ENCODE measurements at places on chromosomes 3 and 15. TPM values are rescaled to one million over a fixed set of nuclear protein-coding genes. Genes with fewer than 3 reads are reported as not detected.
A peak's percentile ranks its signal among the peaks of the same experiment; 100 is the strongest.

GRCh38 chr3:196684548-196685407 lies 27.3 kb downstream of the CEP19 start:
- no peak overlapping the region for H3K4me3 ChIP-seq
- no peaks in the 10 kb centered on the region for H3K27me3 ChIP-seq
- no peaks in the 10 kb centered on the region for H3K36me3 ChIP-seq
- peaks cover 14% of the 10 kb centered on the region for H3K4me1 ChIP-seq
- H3K27ac ChIP-seq, result no peak overlapping the region

- no peak for DNase-seq
- no peak overlapping the region for H3K4me3 ChIP-seq
- 0 out of 2 replicates have a peak, but pooled peaks cover 3% of the 10 kb centered on the region for H3K36me3 ChIP-seq
- H3K27me3 ChIP-seq, result no peaks in the 10 kb centered on the region
- H3K27ac ChIP-seq, result no peak overlapping the region
These were observed 1005.9 kb upstream of the CFAP20DC start for GRCh38 chr3:60055765-60056164.

The LRRC2 gene
- 7.1 TPM for total RNA-seq

DNA sequence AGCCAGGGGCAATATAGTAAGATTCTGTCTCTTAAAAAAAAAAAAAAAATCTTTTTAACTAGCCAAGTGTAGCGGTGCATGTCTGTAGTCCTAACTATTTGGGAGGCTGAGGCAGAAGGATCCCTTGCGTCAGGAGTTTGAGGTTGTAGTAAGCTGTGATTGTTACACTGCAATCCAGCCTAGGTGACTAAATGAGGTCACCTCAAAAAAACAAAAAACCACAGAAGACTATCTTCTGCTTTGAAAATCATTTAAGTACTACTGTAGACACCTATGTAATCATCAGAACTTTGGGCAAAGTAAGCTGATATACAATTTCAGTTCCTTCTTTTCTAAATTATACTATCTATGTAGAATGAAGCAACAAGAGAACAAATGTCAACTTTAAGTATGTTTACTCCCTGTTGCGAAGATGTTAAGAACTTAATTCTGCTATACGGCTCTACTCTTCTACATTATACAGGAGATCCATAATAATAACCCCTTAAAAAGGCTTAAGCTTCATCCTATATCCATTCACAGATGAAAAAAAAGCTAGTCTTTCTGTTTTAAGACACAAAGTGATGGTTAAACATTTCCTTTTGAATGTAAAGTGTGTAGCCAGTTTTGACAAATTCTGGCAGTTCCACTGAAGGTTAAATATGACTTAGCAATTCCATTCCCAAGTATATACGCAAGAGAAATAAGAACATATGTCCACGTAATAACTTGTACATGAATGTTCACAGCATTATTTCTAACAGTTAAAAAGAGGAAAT lies 15.2 kb downstream of the DAZL start:
- no peak for DNase-seq
- H3K4me1 ChIP-seq, result no peaks in the 10 kb centered on the region
- H3K4me3 ChIP-seq, result no peak overlapping the region
- no peaks in the 10 kb centered on the region for H3K36me3 ChIP-seq
- no peak overlapping the region for H3K27ac ChIP-seq

The CDV3 gene
- 119 TPM for total RNA-seq

The ALAS1 gene
- total RNA-seq, result 37.7 TPM

The TMEM87A gene
- 38.8 TPM for total RNA-seq

DNA sequence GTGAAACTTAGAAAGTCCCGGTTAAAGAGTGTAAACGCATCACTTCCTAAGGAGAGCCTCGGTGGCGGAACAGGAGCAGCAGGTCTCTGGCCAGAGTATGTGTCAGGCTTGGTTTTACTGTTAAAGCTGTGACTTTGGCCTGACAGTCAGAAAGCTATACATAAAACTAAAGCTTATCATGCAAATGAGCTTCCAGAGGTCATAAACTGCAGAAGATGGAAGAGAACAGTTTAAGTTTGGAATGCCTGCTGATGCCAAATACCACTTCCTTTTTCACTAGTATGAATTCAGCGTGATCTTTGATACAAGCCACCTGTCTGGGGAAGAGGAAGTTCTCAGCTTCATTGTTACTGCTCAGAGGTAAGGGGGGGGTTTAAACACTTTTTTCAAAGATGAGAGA lies 125.1 kb upstream of the CTDSPL start:
- no peaks in the 10 kb centered on the region for H3K36me3 ChIP-seq
- no peak overlapping the region for H3K4me3 ChIP-seq
- H3K27ac ChIP-seq, result no peak overlapping the region
- H3K4me1 ChIP-seq, result no peaks in the 10 kb centered on the region
- no peak for DNase-seq
- no peaks in the 10 kb centered on the region for H3K27me3 ChIP-seq

The MUC13 gene
- total RNA-seq, result not detected

DNA sequence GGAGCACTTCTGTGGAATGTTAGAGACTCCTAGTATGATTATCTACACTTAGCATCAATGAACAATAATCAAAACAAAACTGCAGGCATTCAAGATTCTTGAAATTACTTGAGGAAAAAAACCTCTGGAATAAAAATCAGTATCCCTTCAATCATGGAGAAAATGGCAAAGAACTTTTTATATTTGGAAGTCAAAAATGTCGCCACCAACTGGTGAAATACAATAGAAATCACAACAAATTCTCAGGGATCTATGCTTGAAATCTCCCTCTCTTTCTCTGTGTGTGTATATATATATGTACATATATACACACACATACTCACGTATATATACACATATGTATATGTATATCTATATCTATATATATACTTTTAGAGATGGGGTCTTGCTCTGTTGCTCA lies 378.9 kb upstream of the ALCAM start:
- H3K27ac ChIP-seq, result no peak overlapping the region
- H3K36me3 ChIP-seq, result no peaks in the 10 kb centered on the region
- no peaks in the 10 kb centered on the region for H3K27me3 ChIP-seq
- H3K4me1 ChIP-seq, result no peaks in the 10 kb centered on the region
- peak; percentile 12 for DNase-seq

The SUSD5 gene
- 4.3 TPM for total RNA-seq

- no peak overlapping the region for H3K4me3 ChIP-seq
- H3K4me1 ChIP-seq, result peaks cover 3% of the 10 kb centered on the region
- no peak for DNase-seq
- no peaks in the 10 kb centered on the region for H3K27me3 ChIP-seq
These were observed 161.6 kb upstream of the PDZRN3 start for GRCh38 chr3:73786321-73786807.

DNA sequence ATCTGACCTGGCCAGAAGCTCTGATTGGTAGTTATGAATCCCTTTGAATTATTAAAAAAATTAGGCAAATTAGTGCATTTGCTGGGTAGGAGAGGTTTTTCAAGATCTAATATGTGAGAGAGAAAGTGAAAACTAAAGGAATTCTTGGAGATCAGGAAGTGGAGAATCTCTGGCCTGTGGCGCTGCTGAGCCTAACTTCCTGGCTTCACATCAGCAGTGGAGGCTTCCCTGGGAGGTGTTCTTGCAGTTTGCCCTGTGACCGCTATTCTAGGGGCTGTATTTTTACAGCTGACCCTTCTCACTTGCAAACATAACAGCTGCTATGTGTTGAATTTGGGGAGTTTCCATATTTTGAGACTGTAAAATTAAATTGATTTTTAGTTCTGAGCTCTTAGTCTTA lies 166.4 kb downstream of the ATG7 start:
- no peak overlapping the region for H3K4me3 ChIP-seq
- DNase-seq, result no peak
- no peaks in the 10 kb centered on the region for H3K36me3 ChIP-seq
- no peaks in the 10 kb centered on the region for H3K4me1 ChIP-seq
- no peak overlapping the region for H3K27ac ChIP-seq
- H3K27me3 ChIP-seq, result no peaks in the 10 kb centered on the region

- DNase-seq, result peak; percentile 45
- H3K4me3 ChIP-seq, result peak overlapping the region; percentile 30
- H3K27ac ChIP-seq, result peak overlapping the region; percentile 53
- H3K4me1 ChIP-seq, result peaks cover 72% of the 10 kb centered on the region
- H3K36me3 ChIP-seq, result no peaks in the 10 kb centered on the region
These were observed 16.8 kb downstream of the BMF start for GRCh38 chr15:40091861-40092255.

- H3K4me3 ChIP-seq, result peak within 1 kb of the TSS; percentile 80
- peaks cover 48% of the 10 kb centered on the region for H3K4me1 ChIP-seq
These were observed at the start of gene PLXND1 for GRCh38 chr3:129606636-129607390. Gene PLXND1 (minus strand): TSS chr3:129606676. CDS start chr3:129606639, 37 bp downstream.

DNA sequence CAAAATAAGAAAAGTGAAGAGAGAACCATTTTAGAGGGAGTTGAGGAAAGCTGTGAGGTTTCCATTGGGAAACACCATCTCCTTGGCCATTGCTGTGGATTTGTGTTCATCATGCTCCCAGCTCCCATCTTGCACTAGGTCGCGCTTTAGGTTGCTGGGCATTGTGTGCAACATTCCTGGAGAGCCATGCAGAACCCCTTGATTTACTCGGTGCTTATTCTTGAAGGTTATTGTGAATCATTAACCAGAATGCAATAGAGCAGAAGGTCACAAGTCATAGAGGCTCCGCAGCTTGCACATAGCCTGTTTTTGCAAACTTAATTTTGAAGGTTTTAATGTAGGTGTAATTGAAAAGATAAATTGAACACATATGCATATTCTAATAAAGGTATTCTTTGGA lies 239.2 kb upstream of the IL12A start:
- H3K36me3 ChIP-seq, result no peaks in the 10 kb centered on the region
- H3K4me1 ChIP-seq, result no peaks in the 10 kb centered on the region
- no peak for DNase-seq
- H3K4me3 ChIP-seq, result no peak overlapping the region
- H3K27me3 ChIP-seq, result no peaks in the 10 kb centered on the region

The GOLGA8Q gene
- not detected for total RNA-seq

- no peaks in the 10 kb centered on the region for H3K4me1 ChIP-seq
- no peaks in the 10 kb centered on the region for H3K27me3 ChIP-seq
- H3K4me3 ChIP-seq, result no peak overlapping the region
- H3K27ac ChIP-seq, result no peak overlapping the region
- no peak for DNase-seq
These were observed 1072.1 kb downstream of the PLOD2 start for GRCh38 chr3:145088917-145089316.

GRCh38 chr15:99390667-99391066 lies 139.4 kb downstream of the LRRC28 start:
- no peaks in the 10 kb centered on the region for H3K36me3 ChIP-seq
- H3K4me1 ChIP-seq, result no peaks in the 10 kb centered on the region
- H3K27me3 ChIP-seq, result no peaks in the 10 kb centered on the region
- H3K27ac ChIP-seq, result no peak overlapping the region
- peak; percentile 73 for DNase-seq

DNA sequence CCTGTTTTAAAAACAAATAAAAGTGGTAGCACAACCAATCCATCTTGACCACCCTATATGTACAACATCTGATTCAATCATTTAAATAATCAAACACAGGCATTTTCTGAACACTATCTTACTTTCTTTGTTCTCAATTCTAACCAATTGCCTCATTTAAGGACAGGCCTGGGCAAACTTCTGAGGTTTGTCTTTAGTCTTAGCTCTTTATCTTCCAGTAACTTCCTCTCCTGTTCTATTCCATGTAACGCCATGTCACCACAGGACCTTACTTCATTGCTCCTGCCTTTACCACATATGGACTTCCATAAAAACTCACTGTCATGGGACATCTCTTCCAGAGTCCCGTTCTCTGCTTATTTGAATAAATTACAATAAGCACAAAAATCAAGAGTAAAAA lies 14.9 kb downstream of the HDGFL3 start:
- no peak for DNase-seq
- no peak overlapping the region for H3K4me3 ChIP-seq
- peaks cover 30% of the 10 kb centered on the region for H3K4me1 ChIP-seq
- no peaks in the 10 kb centered on the region for H3K36me3 ChIP-seq
- no peaks in the 10 kb centered on the region for H3K27me3 ChIP-seq
- H3K27ac ChIP-seq, result no peak overlapping the region

The LRRFIP2 gene
- 29.0 TPM for total RNA-seq

DNA sequence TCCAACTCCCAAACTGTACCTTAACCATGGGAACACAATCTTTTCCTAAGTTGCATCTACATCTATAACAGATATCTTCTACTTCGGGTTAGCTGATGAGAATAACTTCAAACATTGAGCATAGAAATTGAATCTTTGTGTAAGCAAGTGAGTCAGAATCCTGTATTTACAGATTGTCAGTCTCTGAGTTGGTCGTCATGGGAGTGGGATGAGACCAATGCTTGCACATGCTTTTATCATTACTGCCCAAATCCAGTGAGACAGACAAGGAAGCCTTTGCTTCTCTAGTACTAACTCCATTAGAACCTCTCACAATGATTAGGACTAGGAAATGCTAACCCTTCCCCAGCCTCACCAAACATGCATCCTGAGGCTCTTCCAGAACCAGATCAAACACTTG lies 587.1 kb upstream of the ZNF717 start:
- no peaks in the 10 kb centered on the region for H3K27me3 ChIP-seq
- no peak for DNase-seq
- no peak overlapping the region for H3K4me3 ChIP-seq
- H3K27ac ChIP-seq, result no peak overlapping the region
- no peaks in the 10 kb centered on the region for H3K36me3 ChIP-seq
- H3K4me1 ChIP-seq, result 0 out of 2 replicates have a peak, but pooled peaks cover 2% of the 10 kb centered on the region

DNA sequence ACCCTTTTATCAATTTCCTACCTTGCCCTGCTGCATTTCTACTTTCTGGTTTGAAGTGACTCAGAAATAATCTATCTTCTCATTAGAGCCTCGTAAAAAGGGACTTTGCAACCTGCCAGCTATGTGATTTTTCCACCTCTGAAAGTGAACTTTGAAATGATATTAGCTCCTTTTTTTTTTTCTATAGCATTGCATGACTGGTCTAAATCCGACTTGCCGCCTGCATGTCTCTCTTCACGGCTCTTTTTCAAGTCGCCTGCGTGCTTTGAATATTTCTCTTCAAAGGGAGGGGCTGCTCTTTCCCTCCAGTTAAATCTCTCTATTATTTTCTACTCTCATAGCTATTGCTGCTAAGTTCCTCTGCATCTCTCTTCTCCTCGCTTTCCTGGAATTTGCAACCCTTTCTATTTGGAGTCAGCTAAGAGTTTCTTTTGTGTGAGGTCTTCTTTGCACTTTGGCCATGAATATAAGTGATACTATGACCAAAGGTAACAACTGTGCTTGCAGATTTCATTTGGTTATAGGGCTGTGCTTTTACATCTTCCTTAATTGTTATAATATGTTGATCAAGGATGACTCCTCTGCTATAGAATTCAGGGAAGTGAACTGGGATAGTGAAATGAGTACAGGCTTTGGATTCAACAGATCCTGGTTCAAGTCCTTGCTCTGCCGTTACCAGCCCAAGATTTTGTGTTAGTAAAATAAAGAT lies 541.1 kb downstream of the AGBL1 start:
- peak overlapping the region; percentile 34 for H3K27ac ChIP-seq
- peaks cover 12% of the 10 kb centered on the region for H3K4me1 ChIP-seq
- no peak overlapping the region for H3K4me3 ChIP-seq
- peak; percentile 30 for DNase-seq
- no peaks in the 10 kb centered on the region for H3K36me3 ChIP-seq

- no peak overlapping the region for H3K4me3 ChIP-seq
- no peak for DNase-seq
- no peaks in the 10 kb centered on the region for H3K36me3 ChIP-seq
- no peaks in the 10 kb centered on the region for H3K27me3 ChIP-seq
These were observed 181.9 kb downstream of the EPHB1 start for GRCh38 chr3:134976948-134977347.

The HHLA2 gene
- total RNA-seq, result not detected

The IQCH gene
- total RNA-seq, result 1.0 TPM
